Eye (tissue), 1 donor: ENCODE measurements at places on chromosomes 7 and 10.

DNA sequence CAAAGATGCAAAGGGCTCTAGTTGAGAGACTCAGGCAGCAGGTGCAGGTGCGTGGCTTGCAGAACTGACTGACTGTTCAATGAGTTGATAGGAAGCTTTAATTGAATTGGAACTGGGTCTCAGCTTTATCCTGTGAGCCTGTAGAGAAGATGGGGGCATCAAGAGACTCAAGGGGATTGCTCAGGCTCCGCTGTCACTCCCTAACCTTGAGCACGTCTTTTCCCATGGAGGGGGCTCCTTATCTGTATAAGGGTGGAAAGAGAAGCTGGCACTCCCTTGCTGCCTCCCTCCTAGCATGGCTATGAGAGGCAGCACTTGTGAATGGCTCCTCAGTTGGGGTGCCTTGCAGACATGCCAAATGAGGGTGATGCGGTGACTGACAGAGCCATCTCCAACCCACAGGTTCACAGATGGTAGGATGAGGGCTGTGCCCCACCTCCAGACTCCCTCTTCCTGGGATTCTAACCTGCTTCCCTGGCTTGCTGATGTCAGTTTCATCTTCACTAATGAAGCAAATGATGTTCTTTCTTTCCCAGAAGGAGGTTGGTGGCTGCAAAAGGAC lies 12.4 kb upstream of the PLEKHA1 start:
- DNase-seq = no peak

GRCh38 chr10:91339729-91340128 lies 70.4 kb upstream of the HECTD2 start:
- DNase-seq = no peak

DNA sequence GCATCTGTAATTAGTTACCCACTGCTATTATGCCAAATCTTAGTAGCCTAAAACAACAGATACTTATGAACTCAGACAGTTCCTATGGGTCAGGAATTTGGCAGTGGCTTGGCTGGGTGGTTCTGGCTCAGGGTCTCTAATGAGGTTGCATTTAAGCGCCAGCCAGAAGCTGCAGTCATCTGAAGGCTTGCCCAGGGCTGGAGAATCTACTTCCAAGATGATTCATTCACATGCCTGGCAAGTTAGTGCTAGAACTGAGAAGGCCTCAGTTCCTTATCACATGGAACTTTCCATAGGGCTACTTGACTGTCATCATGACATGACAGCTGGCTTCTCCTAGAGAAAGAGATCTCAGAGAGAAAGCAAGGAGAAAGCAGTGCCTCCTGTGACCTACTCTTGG lies 121.3 kb downstream of the AVL9 start:
- no peak for DNase-seq

DNA sequence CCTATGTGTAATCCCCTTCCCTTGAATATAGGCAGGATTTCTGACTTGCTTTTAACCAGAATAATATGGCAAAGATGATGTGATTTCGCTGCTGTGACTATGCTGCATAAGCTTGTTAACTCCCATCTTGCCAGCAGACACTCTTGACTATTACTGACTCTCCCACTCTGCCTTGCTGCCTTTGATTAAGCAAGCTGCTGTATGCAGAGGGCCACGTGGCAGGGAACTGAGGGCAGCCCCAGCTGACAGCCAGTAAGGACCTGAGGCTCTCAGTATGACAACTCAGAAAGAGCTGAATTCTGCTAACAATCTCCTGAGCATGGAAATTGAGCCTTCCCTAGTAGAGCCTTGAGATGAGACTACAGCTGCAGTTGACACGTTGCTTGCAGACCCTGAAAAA lies 279.4 kb upstream of the CACNA2D1 start:
- no peak for DNase-seq

DNA sequence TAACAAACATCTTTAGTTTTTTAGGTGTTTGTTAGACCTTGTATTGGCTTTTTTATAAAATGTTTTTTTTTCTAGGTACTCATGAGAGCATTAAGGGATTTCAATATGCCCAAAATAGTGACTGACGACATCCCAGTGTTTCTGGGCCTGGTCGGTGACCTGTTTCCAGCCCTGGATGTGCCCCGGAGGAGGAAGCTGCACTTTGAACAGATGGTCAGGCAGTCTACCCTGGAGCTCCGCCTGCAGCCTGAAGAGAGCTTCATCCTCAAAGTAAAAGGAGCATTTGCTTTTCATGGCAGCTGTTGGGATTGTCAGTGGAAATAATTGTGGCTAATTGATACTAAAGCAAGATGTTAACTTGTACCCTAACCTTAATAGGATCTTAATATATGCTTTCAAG lies 161.5 kb downstream of the DNAH11 start:
- peak; percentile 39 for DNase-seq

- DNase-seq = no peak
These were observed 28.7 kb upstream of the PDCD4 start for GRCh38 chr10:110843031-110843430.

DNA sequence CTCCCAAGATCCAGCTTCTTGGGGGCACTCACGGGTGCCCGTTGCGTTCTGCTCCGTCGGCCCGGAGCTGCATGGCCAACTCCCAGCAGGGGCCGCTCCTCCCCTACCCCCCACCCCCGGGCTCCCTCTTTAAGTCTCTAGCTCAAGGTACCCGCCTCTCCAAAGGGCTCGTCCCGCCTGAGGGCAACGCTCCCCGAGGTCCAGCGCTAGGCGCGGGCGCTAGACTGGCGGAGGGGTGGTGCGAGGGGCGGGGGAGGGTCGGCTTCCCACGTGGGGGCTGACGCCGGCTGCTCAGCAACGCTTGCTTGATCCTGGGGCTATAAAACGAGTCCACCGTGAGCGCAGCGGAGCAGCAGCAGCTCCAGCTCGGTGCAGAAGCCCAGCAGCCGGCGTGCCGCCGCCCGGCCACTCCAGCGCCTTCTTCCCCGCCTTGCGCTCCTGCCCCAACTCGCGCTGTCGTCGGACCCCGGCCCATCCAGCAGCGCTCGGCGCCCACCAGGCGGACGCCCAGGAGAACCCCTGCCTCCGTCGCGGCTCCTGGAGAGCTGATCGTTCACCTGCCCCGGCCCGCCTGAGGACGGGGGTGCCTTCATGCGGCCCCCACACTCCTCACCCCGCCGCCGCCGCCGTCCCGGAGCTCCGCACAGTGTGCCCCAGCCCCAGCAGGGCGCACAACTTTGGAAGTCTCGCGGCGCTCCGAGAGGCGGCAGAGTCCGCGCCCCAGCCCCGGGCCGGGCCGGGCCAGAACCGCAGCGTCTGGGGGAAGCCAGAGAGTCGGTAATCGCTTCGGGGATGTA lies at the start of gene ADRA2A:
ADRA2A (plus strand) TSS at position 348 of the 797 bp plus-strand sequence. CDS start 968 bp downstream, outside the sequence.
- peak; percentile 89 for DNase-seq

GRCh38 chr7:157423886-157424565 lies 87.2 kb downstream of the DNAJB6 start:
- no peak for DNase-seq

DNA sequence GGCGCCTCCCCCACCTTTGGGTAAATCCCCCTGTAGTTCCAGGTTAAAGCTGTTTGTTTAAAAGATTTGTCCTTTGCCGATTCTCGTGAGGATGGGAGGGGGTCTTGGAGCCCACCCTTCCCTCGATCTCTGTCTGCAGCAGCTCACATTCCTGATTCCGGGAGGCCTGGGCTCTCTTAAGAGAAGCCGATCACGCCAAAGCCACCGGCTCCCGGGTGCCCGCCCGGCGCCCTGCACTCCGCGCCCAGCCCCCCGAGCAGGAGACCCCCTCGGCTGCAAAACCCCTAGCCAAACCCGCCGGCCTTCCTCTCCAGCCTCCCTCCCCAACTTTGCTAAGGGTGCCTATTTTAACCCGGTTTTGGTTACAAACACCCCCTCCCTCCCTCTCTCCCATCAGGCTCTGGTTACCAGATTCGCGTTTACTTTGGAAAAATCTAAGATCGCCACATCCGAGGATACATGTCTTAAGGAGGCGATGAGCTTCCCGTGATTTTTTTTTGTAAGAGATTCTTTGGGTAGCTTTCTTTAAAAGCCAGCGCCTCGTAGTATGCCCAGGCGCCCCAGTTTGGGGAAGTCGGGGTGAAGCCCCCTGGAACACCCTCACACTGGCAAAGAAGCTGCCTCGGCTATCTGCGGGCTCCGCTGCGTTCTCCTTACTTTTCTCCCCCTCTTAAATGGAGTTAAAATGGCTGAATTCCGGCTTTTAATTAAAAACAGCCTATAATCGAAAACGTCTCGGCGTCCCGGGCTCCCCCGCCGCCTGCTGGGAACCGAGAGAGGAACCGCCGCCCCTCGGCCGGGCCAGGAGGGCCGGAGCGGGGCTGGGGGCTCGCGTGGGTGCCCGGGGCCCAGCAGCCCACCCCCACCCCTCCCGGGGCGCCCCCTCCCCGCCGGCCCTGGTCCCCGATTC lies 983 bp downstream of the TNRC18 start:
- peak; percentile 77 for DNase-seq

DNA sequence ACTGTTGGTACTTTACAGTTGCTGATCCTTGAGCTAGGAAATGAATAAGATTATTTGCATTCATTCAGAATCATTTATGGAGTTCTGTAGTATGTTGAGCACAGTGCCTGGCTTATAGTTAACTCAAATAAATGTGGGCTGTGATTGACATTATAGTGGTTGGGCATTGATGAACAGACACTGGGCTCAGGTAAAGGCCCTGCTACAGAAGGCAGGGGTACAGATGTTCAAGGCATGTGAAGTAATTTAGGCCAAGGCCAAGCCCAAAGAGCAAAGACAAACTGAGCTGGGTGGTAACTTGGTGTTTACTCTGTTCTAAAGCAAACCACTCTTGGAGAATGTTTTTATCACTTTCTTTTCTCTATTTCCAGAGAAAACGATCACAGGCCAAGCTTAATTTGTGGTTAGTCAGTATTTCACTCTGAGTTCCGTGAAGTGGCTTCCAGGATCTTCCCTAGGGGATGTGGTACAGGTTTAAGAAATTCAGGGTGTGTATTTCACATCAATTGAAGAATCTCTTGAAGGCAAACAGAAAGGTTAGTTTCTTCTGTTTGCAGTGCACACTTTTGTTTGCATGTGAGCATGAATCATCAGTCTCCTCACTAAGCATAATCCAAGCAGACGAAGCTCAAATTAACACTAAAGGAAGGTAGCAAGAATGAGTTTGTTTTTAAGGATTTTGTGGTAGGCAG lies 113.9 kb upstream of the PRR15 start:
- no peak for DNase-seq

DNA sequence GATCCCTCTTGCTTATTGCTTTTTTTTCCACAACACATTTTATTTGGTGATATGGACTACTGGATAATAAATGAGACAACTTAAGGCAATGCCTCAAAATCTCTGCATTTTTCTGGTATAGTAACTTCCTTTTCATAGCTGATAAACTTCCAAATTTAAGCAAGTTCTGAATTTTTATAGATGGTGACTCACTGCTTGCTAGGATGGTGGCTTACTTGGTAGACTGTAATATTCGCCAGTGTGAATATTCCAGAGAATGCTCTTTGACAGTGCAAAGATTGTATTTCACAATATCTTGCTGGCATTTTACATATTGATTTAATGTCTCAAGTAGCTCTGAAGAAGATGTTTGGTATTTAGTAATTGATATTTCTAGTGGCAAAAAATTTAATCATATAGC lies 472.4 kb downstream of the TFEC start:
- no peak for DNase-seq

DNA sequence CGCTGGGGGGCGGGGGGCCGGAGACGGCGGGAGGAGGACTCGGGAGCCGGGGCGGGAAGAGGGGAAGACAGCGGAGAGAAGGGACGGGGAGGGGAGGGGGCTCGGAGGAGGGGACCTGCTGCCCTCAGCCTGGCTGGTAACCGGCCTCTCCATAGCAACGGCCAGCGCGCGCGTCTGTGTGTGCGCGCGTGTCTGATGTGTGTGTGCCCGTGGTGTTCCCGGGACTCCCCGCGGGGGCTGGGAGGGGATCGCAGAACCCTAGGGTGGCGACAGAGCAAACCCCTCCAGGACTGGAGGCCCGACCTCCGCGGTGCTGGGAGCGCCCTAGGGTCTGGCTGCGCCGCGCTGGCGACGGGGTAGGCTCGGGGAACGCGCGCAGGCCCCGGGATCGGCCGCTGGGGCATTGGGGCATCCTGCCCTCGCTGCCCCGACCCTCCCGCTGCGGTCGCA lies 356.3 kb downstream of the DNAJB6 start:
- peak; percentile 84 for DNase-seq

DNA sequence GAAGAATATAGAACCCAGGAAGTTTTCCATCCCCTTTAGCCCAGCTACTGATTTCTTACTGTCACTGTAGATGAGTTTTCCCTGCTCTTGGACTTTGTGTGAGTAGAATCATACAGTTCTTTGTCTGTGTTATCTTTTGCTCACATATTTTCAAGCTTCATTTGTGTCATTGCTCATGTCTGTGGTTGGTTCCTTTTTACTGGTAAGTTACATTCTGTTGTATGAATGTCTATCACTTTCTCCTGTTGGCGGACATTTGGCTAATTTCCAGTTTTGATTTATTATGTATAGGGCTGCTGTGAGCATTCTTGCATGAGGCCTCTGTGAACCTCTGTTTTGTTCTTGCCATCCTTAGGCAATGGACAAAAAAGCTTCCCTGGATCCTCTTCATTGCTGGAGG lies 5.3 kb downstream of the GLRX3 start:
- no peak for DNase-seq

GRCh38 chr7:27207348-27207985 lies 7.6 kb upstream of the HOXA13 start:
- DNase-seq = no peak

DNA sequence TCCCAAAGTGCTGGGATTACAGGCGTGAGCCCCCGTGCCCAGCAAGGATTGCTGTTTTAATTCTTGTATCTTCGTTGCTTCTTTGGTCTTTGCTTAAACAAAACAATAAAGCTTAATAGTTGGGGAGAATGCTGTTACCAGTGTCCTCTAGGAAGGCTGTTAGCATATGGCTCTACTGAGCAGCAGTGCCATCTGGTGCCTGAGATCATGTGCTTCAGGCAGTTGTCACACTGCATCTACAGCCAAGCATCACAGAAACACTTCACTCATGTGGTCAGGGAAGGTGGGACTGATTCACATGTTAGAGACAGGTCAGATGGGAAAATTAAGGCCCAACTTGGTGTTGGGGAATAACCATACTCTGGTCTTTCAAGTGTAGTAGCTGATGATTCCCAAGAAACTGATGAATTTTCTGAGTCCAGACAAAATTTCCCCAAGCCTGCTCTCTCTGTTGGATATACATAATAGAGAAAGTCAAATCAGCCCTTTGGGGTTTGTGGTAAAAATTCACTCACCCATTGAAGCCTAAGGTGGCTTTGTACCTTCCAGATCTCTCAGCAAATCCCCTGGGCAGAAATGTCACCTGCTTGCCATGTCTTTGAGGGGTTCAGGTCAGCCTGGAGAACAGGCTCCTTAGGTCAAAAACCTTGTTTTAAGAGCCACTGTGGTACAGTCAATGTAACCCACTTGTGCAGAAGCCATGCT lies 28.4 kb downstream of the UBE2D4 start:
- peak; percentile 70 for DNase-seq
